ENCODE measurements at places on chromosomes 4 and X.

DNA sequence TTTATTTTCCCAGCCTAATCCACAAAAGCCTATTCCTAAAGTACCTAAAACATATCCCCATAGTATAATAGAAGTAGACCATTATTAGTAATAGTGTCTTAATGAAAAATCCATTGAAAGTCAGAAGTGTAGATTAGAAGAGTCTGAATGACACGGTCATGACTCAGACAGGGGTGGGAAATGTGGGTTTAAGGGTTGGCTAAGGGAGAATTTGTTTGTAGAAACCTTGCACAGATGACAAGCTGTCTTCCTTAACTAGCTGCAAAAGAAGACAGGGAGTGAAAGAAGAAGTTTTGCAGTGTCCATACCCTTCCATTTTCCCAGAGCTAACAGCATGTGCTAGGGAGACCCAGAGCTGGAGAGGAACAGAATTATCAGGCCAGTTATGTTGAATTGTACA, 242.7 kb upstream of the ETNPPL start:
- DNase-seq = no peak

GRCh38 chr4:3314706-3315260, 22.0 kb downstream of the RGS12 start:
- DNase-seq = no peak

DNA sequence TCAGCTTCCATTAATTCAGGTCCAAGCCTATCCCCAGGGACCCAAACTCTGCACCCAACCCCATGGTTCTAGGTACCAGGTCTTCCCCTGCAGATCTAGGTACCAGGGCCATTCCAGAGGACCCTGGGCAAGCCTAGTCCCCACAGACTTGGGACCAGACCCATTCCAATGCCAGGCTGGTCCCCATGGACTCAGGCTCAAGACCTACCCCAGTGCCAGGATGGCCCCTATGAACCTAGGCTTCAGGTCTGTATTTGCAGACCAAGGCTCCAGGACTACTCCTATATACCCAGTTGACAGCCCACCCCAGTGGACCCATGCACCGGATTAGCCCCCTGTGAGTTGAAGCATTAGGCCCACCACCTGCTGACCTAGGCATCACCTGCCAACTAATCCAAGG, 8.9 kb downstream of the MTHFD2L start:
- DNase-seq = no peak

GRCh38 chr4:182831376-182831775, 85.8 kb downstream of the DCTD start:
- no peak for DNase-seq

GRCh38 chrX:120271218-120271617, 20.6 kb downstream of the ZBTB33 start:
- no peak for DNase-seq

DNA sequence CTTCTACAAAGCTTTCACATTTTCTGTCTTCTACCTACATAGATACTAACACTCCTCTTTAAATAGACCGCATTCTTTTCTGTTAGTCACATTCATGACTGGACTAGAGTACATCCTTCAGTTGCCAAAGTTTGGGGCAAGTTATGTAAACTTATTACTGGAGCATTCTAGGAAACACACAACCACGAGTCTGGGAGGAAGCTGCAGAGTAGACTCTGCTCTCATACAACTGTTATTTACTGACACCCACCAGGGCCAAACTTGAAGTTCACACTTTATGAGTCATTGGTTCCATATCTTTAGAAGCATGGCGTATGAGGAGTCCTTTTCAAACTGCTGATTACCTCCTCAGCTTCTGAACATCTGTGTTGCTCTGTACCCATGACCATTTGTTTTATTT, 87.0 kb downstream of the RNF150 start:
- no peak for DNase-seq

GRCh38 chrX:39899856-39900776, 197.6 kb downstream of the BCOR start:
- DNase-seq = no peak

DNA sequence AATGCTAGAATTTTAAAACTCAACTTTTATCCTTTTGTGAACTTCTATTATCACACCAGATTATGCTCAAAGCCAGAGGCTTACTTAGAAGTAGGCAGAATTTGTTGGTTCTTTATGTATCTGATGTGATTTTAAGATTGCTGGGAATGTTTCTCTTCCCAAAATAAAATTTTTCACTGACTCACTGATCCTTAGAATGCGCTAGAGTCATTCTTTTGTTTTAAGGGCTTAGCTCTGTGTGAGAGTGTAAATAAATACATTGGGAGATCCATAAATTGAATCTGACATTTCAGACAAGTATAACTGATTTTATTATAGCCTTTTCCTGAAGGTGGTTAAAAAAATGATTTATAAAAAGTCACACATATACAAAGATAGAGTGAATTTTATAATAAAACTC, 101.3 kb downstream of the LARP1B start:
- no peak for DNase-seq

DNA sequence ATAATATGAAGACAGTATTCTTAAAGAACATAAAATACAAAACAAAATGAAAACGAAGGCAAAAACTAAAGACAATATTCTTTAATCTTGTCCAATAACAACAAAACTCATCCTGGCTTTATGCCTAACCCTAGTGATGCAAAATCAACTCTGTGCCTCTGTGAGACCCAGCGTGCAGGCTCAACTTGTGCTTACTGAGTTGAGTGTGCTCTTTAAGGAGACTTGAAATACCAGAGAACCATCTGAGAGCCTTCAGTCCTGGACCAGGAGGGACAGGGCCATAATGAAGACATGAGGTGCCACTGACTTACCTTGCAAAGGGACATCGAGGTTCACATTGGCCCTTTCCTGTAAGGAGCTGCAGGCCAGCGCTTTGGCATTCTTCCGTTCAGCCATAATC, 77.1 kb downstream of the NSUN7 start:
- DNase-seq = no peak

DNA sequence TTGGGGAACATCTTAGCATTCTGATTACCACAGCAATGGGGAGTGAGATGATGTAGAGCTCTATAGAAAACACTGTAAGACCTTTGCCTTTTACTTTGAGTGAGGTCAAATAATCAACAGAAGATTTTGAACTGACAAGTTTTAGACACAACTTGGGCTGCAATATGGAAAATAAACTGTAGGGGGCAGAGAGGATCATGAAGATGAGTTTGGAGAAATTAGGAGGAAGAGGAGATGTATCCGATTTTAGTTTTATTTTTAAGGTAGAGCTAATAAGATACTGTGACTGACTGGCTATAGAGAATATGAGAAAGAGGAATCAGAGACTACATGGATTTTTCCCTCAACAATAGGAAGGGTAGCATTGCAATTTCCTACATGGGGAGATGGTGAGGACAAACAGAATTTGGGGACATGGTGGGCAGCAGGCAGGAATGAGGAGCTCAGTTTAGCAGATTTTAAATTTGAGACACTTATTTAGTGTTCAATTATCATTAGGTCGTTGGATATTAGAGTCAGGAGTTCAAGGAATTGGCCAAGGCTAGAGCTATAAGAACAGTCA, 563.1 kb downstream of the INPP4B start:
- no peak for DNase-seq

GRCh38 chr4:135777361-135777760, 1575.8 kb upstream of the PABPC4L start:
- no peak for DNase-seq

- no peak for DNase-seq
Measured at GRCh38 chrX:1389181-1389992, 2.5 kb downstream of the SLC25A6 start.

GRCh38 chr4:138118270-138118669, 123.9 kb downstream of the SLC7A11 start:
- no peak for DNase-seq

DNA sequence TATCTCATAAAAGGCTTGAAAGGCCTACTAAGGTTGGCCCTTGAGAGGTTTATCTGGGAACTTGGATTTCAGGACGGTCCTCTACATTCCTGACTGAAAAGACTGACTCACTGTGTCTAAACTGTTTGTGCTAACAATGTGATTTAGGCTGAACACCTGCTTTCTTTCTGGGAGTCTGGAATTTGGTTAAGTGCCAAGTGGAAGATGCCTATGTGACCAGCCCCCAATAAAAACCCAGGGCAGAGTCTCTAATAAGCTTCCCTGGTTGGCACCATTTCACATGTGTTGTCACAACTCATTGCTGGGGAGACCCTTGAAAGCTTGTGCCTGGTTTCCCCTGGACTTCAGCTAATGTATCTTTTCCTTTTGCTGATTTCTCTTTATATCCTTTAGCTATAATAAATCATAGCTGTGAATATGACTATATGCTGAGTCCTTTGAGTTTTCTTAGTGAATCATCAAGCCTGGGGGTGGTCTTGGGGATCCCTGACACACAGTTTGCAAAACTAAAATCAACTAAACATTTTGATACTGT, 55.1 kb downstream of the GPR82 start:
- no peak for DNase-seq

- no peak for DNase-seq
Measured at GRCh38 chrX:31021537-31021936, 50.3 kb downstream of the FTHL17 start.

- no peak for DNase-seq
Measured at GRCh38 chr4:1175635-1176229, 3.3 kb upstream of the SPON2 start.

GRCh38 chr4:73161527-73162185, 92.1 kb upstream of the COX18 start:
- no peak for DNase-seq

GRCh38 chr4:6460876-6461275, 11.5 kb downstream of the PPP2R2C start:
- DNase-seq = no peak

GRCh38 chr4:183751106-183751505, 92.0 kb downstream of the TRAPPC11 start:
- DNase-seq = no peak

DNA sequence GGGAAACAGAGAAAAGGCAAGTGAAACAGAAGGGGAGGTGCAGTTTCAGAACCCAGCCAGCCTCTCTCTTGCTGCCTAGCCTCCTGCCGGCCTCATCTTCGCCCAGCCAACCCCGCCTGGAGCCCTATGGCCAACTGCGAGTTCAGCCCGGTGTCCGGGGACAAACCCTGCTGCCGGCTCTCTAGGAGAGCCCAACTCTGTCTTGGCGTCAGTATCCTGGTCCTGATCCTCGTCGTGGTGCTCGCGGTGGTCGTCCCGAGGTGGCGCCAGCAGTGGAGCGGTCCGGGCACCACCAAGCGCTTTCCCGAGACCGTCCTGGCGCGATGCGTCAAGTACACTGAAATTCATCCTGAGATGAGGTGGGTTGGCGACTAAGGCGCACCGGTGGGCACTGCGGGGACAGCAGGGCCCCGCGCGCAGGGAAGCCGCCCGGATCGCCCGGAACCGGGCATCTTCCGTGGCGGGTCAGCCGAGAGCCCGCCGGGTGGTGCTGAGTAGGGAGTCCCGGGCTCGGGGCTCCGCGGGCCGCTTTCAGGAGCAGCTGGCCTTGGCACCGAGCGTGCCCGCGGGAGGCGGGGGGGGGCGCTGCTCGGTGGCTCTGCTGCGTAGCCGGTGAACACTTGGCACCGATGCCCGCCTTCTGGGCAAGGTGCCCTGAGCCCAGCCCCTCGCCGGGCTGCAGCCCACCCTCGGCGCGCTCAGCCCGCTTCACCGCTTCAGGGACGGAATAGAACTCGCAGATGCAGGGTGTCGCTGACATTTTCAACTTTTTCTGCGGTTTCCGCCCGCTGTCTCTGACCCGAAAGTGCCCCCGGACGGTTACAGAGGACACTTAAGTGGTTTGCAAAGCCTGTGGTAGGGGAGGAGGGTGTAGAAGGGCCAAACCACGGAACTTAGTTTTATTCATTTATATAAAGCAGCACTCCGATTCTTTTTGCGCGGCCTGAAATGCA, at the start of gene CD38:
CD38 (plus strand) TSS at position 40 of the 953 bp plus-strand sequence; CDS start at position 127, 87 bp downstream.
- peak; percentile 1 for DNase-seq

DNA sequence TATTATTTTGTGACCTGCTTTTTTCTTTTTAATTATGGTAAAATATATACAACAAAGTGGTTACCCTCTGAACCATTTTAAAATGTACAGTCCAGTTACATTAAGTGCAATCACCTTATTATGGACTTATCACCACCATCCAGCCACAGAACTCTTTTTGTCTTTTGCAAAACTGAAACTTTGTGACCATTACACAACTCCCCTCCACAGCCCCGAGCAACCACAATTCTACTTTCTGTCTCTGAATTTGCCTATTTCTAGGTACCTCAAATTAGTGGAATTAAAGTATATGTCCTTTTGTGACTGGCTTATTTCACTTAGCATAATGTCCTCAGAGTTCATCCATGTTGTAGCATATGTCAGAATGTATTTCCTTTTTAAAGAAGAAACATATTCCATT, 39.3 kb upstream of the WWC2 start:
- no peak for DNase-seq

- no peak for DNase-seq
Measured at GRCh38 chr4:102163404-102164140, 181.7 kb downstream of the SLC39A8 start.

- DNase-seq = no peak
Measured at GRCh38 chr4:124487651-124488050, 224.9 kb downstream of the ANKRD50 start.

GRCh38 chr4:110676241-110676640, 53.4 kb upstream of the PITX2 start:
- DNase-seq = no peak

DNA sequence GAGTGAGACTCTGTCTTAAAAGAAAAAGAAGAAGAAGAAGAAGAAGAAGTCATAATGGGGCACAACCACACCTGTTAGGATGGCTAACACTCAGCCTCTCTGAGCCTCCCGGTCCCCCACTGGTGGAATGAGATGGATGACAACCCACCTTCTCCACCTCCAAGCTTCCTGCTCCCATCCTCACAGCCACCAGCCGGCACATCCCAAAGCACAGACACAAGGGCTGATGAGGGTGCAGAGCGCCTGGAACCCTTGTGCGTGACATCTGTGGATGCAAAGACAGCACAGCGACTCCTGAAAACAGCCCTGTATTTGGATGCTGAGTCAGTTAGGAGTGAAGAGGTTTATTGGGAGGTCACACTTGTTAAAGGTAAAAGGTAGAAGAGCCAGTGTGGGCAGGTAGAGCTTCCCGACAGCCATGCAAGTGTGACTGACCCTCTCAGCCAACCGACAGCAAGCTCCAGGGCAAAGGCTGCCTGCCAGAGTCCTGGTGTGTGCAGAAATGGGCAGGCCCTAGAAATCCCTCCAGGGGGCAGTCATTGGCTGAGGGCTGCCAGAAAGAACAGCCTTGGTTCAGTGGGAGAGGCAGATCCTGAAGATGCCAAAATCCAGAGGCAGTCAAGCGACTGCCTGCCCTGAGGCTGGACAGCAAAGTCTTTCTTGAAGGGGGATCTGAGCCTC, 26.6 kb upstream of the MAN2B2 start:
- DNase-seq = no peak

Measured in right renal pelvis (tissue), 4 donors.